Right hindlimb (tissue), 1 donor: ENCODE measurements at places on chromosomes 3 and 15.

DNA sequence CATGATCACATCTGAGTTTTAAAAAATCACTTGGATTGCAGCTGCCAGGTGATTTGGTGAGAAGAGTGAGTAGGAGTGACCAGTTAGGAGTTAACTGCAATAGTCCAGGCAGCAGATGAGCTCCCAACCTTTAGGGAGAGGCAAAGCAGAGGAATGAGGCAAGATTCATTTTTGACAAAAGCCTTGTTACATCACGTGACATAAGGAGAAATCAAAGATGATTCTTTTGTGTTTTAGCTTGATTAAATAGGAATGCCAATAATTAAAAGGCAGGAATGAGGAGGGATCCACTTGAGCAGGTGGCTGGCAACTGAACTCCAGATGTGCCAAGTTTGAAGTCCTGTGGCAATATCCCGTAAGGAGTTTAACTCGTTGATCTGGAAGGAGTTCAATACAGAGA lies 2.5 kb downstream of the GATM start:
- no peak for DNase-seq

- DNase-seq, result peak; percentile 28
These were observed 23.3 kb downstream of the STAG1 start for GRCh38 chr3:136728918-136729317.

GRCh38 chr3:166957121-166957520 lies 423.0 kb downstream of the ZBBX start:
- peak; percentile 31 for DNase-seq

GRCh38 chr15:23762026-23762425 lies 74.9 kb upstream of the NDN start:
- no peak for DNase-seq

GRCh38 chr3:80355144-80355543 lies 587.3 kb upstream of the ROBO1 start:
- DNase-seq, result no peak

GRCh38 chr3:20406611-20407011 lies 220.6 kb upstream of the SGO1 start:
- DNase-seq, result no peak

- no peak for DNase-seq
These were observed 300.1 kb upstream of the PROK2 start for GRCh38 chr3:72085036-72085435.
